ENCODE measurements at places on chromosomes 6 and 20.

- no peak for DNase-seq
These were observed 9.4 kb downstream of the LAMA5 start for GRCh38 chr20:62357681-62358080.

DNA sequence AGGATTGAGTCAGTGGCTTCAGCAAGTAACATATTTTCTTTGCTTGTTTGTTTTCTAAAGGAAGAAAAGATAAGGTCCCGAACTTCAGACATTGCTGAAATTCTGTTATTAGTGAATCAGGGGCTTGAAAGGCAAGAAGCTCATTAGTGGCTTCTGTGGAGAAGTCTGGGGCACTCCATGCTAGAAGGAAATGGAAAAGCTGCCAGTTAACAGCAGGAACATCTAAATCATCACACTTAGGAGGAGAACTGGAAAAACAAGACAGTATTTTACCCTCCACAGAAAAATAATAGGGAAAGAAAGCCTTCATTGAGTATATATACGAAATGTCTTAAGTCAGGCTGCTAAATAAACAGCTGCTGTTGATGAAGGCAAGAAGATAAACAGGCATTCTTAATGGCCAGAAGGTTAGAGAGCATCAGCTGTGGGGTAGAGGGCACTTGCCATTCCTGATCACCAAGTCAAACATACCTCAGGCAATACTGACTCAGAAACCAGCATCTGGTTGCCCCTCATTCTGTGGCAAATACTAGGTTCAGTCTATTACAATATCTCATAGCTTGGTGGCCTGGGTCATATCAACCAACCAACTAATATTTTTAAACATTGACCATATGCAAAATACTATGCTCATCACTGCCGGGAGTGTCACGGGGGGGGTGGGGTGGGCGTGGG lies 143.2 kb upstream of the TENT5A start:
- no peak for DNase-seq

- DNase-seq: no peak
These were observed 164.7 kb upstream of the CENPW start for GRCh38 chr6:126175251-126175650.

DNA sequence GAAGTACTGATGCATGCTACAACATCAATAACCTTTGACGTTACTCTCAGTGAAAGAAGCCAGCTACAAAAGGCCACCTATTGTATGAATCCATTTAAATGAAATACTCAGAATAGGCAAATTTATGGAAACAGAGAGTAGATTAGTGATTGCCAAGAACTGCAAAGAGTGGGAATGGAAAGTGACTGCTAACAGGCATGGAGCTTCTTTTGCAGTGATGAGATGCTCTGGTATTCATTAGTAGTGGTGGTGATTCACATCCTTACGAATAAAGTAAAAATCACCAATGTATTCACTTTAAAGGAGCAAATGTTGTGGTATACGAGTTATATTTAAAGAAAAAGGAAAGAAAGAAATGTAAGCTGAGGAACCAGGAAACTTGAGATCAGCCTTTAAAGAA lies 126.8 kb upstream of the SAMD5 start:
- no peak for DNase-seq

GRCh38 chr20:57544838-57545564 lies 15.9 kb upstream of the PCK1 start:
- DNase-seq: no peak

All from NCI-H1436 treated with DMSO at 0.1 percent for 48 hours (cell line).